ENCODE measurements at places on chromosomes 7 and 10.

DNA sequence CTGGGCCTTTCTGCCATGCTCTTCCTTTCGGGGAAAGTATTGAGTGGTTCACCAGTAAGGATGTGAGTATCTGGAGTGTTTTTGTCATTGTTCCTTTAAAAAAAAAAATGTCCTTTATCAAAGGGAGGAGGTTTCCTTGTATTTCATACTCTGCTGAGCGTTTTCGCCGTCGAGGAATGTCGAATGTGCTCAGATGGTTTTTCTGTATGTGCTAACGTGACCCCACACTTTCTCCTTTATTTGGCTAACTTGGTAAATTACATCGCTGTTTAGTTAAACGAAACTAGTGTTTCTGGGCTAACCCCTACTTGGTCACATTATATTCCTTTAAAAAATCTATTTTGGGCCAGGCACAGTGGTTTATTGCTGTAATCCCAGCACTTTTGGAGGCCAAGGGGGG is 45.9 kb downstream of the INPP5A start:
- no peak for DNase-seq

DNA sequence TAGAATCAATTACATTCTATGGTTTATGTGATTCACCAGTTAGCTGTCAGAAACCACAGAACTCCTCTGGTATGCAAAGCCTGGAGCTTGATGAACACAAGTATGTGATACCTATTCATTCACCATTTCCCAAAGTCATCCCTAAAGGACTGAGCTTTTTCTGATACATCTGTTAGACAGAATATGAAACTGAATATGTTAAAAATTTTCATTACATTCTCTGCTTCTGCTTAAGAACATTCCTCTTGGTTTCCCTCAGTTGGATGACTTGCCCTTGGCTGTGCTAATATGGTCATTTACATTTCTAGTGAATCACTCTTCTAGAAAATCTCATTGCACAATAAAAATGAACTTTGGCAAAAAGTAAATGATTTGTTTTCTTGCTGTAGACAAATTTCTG is 10.8 kb upstream of the PON1 start:
- no peak for DNase-seq

GRCh38 chr10:95782318-95782717 is 26.4 kb downstream of the ENTPD1 start:
- DNase-seq: no peak

DNA sequence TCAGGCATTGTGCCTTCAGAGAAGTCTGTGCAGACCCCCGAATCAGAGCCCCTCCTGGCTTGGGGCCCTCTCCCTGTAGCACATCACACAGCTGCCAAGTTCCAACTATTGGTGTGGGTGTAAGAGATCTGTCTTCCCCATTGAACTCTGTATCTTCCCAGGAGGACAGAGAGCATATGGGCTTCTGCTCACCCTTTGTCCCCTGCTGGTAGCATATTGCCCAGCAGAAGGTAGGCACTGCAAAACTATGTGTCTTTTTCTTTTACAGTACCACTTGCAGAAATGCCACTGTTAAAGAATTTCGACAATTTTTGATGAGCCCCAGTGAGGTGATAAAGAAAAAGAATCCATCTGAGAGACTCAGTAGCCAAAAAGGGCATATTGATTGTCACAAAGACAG is 59.6 kb downstream of the NPY start:
- no peak for DNase-seq

DNA sequence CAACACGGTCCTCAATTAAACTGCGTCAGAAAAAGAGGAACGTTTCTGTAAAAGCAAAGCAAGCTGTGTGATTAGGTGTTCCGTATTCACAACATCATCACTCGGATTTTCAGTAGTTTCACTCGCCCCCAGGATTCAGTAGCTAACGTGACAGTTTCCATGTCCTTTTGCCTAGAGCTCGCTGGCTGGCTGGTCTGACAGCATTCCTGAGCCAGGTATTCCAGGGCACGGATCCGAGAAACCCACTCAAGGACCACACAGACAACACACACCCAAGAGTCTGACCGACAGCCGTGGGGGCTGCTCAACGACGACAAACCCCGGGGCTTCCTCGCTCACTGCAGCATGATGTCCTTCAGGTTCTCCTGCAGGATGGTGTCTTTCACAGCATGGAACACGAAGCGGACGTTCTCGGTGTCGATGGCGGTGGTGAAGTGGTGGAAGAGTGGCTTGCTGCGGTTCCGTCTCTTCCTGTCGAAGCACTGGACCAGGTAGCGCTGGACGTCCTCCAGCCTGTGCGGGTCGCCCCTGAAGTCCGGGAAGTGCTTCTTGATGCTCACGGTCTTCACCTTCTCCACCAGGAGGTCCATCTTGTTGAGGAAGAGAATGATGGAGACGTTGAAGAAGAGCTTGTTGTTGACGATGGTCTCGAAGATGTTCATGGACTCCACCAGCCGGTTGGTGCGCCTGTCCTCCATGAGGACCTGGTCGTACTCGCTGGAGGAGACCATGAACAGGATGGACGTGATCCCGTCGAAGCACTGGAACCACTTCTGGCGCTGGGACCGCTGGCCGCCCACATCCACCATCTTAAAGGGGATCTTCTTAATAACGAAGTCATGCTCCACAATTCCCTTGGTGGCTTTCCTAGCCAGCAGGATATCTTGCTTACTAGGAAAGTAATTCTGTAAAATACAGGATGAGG is 43.1 kb downstream of the AMZ1 start:
- DNase-seq: no peak

DNA sequence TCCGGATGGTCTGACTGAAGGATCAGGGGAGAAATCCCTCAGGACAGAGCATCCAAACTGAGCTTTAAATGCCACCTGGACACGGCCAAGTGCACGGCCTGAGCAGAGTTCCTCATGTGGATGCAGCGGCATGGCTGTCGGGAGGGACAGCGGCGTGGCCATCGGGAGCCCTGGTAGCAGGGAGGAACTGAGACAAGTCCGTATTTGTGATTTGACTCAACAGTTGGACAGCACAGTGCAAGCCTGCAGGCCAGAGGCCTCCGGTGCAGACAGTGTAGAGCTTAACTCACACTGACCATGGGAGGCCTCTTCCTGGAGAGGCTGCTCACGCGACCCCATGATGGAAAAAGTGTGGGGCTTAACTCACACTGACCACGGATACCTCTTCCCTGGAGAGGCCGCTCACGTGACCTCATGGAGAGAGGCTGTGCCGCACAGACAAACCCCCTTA is 207.4 kb downstream of the DIP2C start:
- DNase-seq: no peak

DNA sequence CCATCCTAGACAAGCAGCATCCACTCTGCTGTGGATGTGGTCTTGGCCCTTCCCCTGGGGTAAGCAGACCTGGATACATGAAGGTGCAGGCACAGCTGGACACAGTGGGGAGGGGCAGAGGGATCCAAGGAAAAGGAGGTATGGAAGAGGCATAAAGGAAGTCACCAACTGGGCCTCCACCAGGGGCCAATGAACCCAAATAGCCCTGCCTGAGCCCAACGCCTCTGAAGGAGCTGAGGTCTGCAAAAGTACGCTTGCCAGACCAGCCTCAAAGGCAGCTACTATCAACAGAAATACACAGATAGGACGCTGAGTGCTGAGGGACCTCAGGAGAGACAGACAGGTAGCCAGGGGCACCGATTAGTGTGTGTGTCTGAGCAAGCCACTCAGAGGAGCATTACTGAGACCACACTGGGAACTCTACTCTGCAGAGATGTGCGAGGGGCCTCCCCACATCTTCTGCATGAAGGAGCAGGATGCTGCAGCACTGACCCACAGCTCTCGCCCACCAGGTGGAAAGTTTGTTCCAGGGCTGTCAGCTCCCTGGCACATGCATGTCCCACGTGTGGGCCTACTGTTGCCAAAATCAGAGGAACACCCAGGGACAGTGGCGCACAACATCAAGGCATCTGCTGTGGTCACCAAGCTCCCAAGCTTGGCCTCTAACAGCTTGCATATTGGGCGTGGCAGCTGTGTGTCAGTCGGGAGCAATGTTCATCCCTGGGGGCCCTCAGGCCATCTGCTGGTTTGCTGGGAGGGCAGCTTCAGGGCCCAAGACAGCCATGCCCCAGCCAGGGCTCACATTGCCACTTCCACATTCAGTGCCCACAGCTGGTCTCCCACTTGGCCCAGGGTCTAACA is 40.0 kb downstream of the MKI67 start:
- no peak for DNase-seq
